Lower lobe of right lung (tissue), 2 donors: ENCODE measurements at places on chromosomes 11 and 22. TPM values are rescaled to one million over a fixed set of nuclear protein-coding genes. Genes with fewer than 3 reads are reported as not detected.
A peak's percentile ranks its signal among the peaks of the same experiment; 100 is the strongest.

Gene B4GALNT4
- 0.38 TPM for total RNA-seq

Gene PARVB
- total RNA-seq: 44.7 TPM

Gene SCYL1
- 61.2 TPM for total RNA-seq

Gene CARD16
- 97.3 TPM for total RNA-seq

- H3K36me3 ChIP-seq: peaks cover 4% of the 10 kb centered on the region
- no peak overlapping the region for H3K27ac ChIP-seq
- no peak overlapping the region for H3K4me3 ChIP-seq
- no peak for DNase-seq
Measured at GRCh38 chr11:77806415-77806814, 14.1 kb downstream of the RSF1 start.

- DNase-seq: no peak
- H3K27ac ChIP-seq: no peak overlapping the region
- no peaks in the 10 kb centered on the region for H3K36me3 ChIP-seq
- H3K4me1 ChIP-seq: no peaks in the 10 kb centered on the region
Measured at GRCh38 chr22:27404441-27404840, 397.1 kb downstream of the MN1 start.

GRCh38 chr11:77503006-77503405 is 29.1 kb upstream of the PAK1 start:
- H3K4me1 ChIP-seq: peaks cover 4% of the 10 kb centered on the region
- no peaks in the 10 kb centered on the region for H3K36me3 ChIP-seq
- H3K27ac ChIP-seq: no peak overlapping the region
- H3K27me3 ChIP-seq: no peaks in the 10 kb centered on the region
- DNase-seq: no peak

GRCh38 chr22:21632237-21632895 is at the start of gene CCDC116:
Gene CCDC116 (plus strand): TSS chr22:21632760. CDS start chr22:21633182, 422 bp downstream.
- H3K4me3 ChIP-seq: no peak within 1 kb of the TSS
- H3K4me1 ChIP-seq: peaks cover 18% of the 10 kb centered on the region
- no peaks in the 10 kb centered on the region for H3K27me3 ChIP-seq
- peak; percentile 70 for DNase-seq
- no peak within 1 kb of the TSS for H3K27ac ChIP-seq

DNA sequence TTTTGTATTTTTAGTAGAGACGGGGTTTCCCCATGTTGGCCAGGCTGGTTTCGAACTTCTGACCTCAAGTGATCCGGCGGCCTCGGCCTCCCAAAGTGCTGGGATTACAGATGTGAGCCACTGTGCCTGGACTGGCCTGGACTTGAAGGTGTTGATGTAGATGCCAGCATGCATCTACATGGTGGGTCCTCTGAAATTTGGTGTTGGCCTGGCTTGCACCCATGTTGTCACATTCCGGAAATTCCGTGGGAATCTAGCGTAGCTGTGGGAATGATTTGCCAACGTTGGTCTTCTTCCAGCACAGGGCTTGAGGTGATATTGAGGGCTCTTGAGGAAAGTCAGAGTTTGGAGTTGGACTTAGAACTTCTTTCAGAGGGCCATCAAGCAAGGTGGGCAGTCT is 6.5 kb downstream of the PACS1 start:
- no peak for DNase-seq
- H3K4me1 ChIP-seq: peaks cover 28% of the 10 kb centered on the region
- no peak overlapping the region for H3K27ac ChIP-seq
- H3K36me3 ChIP-seq: peaks cover 19% of the 10 kb centered on the region
- H3K27me3 ChIP-seq: no peaks in the 10 kb centered on the region

- H3K27ac ChIP-seq: no peak overlapping the region
- no peak for DNase-seq
- peaks cover 10% of the 10 kb centered on the region for H3K4me1 ChIP-seq
- no peak overlapping the region for H3K4me3 ChIP-seq
Measured at GRCh38 chr22:44682556-44683168, 19.3 kb upstream of the PRR5 start.

DNA sequence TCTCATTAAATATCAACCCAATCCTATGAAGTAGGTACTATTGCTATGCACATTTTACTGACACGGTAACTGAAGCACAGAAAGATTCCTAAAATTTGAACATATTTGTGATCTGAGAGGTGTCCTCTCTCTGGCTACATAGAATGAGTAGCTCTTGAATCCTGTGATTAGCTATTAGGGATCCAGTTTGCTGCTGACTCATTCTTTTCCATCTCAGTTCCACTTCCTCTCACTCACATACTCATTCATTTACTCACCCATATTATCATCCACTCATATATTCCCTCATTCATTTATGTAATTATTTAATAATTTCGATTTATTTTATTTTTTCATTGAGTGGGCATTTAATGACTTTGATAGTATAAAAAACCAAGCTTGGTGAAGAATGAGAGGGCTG is 42.7 kb downstream of the OR5B17 start:
- H3K36me3 ChIP-seq: no peaks in the 10 kb centered on the region
- H3K27ac ChIP-seq: no peak overlapping the region
- H3K4me3 ChIP-seq: no peak overlapping the region
- no peaks in the 10 kb centered on the region for H3K4me1 ChIP-seq

GRCh38 chr11:63896071-63896470 is 20.9 kb downstream of the RCOR2 start:
- peaks cover 64% of the 10 kb centered on the region for H3K36me3 ChIP-seq
- no peak overlapping the region for H3K27ac ChIP-seq
- DNase-seq: no peak
- H3K4me1 ChIP-seq: peaks cover 24% of the 10 kb centered on the region
- no peak overlapping the region for H3K4me3 ChIP-seq

DNA sequence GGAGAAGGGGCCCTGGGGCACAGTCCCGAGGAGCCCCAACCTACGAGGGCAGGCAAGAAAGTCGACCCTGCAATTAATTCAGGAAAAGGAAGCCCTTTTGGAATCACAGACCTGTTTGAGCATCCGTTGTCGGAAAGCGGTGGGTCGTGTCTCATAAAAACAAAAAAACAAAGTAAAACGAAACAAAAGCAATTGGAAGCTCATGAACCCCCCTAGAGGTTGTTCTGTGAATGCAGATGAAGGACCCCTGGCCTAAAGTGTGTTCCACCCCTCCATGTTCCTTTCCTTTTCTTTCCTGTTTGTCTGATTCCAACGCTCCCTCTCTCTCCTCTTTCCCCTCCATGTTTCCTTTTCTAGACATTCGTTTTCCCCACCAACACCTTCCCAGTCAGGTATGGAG is 203.7 kb downstream of the GRIK4 start:
- H3K27ac ChIP-seq: no peak overlapping the region
- no peaks in the 10 kb centered on the region for H3K36me3 ChIP-seq
- DNase-seq: no peak

DNA sequence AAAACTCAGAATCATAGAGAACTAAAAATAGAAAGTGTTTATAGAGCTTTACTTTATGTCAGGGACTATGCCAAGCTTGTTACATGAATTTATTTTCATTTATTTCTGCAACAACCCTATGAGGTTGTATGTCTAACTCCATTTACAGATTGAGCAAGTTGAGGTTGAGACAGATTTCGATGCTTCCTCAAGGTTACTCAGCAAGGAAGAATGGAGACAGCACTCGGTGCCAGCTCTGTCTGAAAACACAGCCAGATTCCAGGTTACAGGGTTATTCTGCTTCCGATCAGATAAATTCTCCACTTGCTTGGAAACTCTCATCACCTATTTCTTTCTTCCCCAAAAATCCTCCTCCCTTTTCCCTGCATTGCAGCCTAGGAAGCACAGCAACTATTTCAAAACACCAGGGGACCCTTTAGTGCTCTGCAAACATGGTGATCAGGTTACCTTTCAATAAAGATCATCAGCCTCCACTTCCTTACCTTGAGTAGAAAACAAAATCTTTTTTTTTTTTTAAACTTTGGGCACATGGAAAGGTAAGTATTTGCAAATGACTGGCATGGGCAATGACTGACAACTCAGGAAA is 7.0 kb downstream of the MMP3 start:
- no peaks in the 10 kb centered on the region for H3K36me3 ChIP-seq
- DNase-seq: no peak
- no peaks in the 10 kb centered on the region for H3K27me3 ChIP-seq
- H3K4me3 ChIP-seq: no peak overlapping the region
- no peak overlapping the region for H3K27ac ChIP-seq

- H3K36me3 ChIP-seq: no peaks in the 10 kb centered on the region
- H3K27me3 ChIP-seq: no peaks in the 10 kb centered on the region
- DNase-seq: no peak
- no peak overlapping the region for H3K4me3 ChIP-seq
- peaks cover 22% of the 10 kb centered on the region for H3K4me1 ChIP-seq
- H3K27ac ChIP-seq: no peak overlapping the region
Measured at GRCh38 chr11:128620309-128621100, 33.1 kb upstream of the ETS1 start.

DNA sequence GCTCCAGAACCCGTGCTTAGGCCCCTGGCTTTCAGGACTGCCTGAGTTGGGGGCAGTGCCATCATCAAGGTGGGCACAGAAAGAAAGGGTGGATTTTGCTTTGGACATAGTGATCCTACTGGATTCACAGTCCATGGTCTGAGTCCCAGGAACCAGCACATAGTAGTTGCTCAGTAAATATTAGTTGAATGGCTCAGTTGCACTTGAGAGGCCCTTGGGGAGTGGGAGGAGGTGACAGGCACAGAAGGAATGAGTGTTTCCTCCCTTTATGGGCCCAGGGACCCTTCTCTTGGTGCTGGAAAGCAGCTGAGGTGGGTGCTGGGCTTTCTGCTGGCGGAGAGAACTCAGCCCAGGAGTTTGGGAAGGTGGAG is 16.6 kb downstream of the ARHGEF17 start:
- peak overlapping the region; percentile 68 for H3K27ac ChIP-seq
- H3K4me3 ChIP-seq: no peak overlapping the region
- H3K4me1 ChIP-seq: peaks cover 72% of the 10 kb centered on the region
- no peaks in the 10 kb centered on the region for H3K27me3 ChIP-seq
- no peaks in the 10 kb centered on the region for H3K36me3 ChIP-seq

DNA sequence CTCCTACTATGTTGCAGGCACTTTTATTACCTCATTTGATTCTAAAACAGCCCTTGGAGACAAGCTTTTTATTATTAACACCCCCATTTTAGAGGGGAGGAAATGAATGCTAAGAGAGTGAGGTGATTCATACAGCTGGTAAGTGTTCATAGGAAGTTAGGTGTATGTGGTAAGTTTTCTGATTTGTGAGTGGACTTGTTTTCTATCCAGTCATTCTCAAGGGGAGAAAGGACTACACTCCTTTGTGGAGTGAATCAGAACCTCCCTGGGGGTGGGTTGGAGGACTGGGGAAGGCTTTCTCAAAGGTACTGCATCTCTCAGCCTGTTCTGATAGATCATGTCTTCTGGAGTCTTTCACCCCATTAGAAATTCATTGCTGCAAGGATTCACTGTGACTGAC is 23.5 kb downstream of the PKNOX2 start:
- no peak overlapping the region for H3K27ac ChIP-seq
- H3K27me3 ChIP-seq: no peaks in the 10 kb centered on the region
- no peak for DNase-seq

GRCh38 chr11:117218133-117218915 is 13.5 kb downstream of the PCSK7 start:
- DNase-seq: peak; percentile 14
- peak overlapping the region; percentile 55 for H3K27ac ChIP-seq
- no peak overlapping the region for H3K4me3 ChIP-seq
- H3K27me3 ChIP-seq: no peaks in the 10 kb centered on the region
- H3K4me1 ChIP-seq: peaks cover 45% of the 10 kb centered on the region

GRCh38 chr11:10774811-10775210 is 23.8 kb downstream of the CTR9 start:
- H3K27ac ChIP-seq: no peak overlapping the region
- H3K27me3 ChIP-seq: no peaks in the 10 kb centered on the region
- no peak for DNase-seq
- no peak overlapping the region for H3K4me3 ChIP-seq
- peaks cover 11% of the 10 kb centered on the region for H3K4me1 ChIP-seq

GRCh38 chr11:114317787-114318137 is 21.6 kb downstream of the NNMT start:
- DNase-seq: no peak
- H3K36me3 ChIP-seq: peaks cover 14% of the 10 kb centered on the region
- H3K4me1 ChIP-seq: peaks cover 67% of the 10 kb centered on the region
- H3K27ac ChIP-seq: peak overlapping the region; percentile 7
- no peaks in the 10 kb centered on the region for H3K27me3 ChIP-seq

DNA sequence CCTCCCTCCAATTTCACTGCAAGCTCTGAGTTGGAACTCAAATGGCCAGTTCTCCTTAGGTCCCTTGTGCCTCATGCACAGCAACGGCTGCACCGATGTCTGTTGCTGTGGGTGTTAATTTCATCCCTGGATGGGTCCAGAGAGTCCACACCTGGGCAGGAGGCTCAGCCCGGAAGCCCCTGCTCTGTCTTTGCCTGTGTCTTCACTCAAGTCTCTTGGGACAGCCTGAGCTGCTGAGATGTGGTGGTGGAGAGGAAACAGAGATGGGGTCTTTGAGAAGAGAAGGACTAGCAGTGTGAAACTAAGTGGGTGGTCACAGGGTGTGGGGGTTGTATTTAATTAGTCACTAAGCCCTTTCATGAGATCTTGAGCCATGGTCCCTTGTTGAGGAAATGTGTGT is 109.3 kb downstream of the NECTIN1 start:
- H3K36me3 ChIP-seq: no peaks in the 10 kb centered on the region
- no peak overlapping the region for H3K27ac ChIP-seq
- H3K4me1 ChIP-seq: peaks cover 21% of the 10 kb centered on the region
- no peak for DNase-seq
- peaks cover 15% of the 10 kb centered on the region for H3K27me3 ChIP-seq

GRCh38 chr11:20990447-20990846 is 321.1 kb downstream of the NELL1 start:
- H3K4me3 ChIP-seq: no peak overlapping the region
- H3K27ac ChIP-seq: no peak overlapping the region
- H3K4me1 ChIP-seq: no peaks in the 10 kb centered on the region
- H3K36me3 ChIP-seq: no peaks in the 10 kb centered on the region
- no peak for DNase-seq

- H3K4me1 ChIP-seq: peaks cover 28% of the 10 kb centered on the region
- DNase-seq: no peak
- peak overlapping the region; percentile 56 for H3K27ac ChIP-seq
- peak overlapping the region; percentile 69 for H3K4me3 ChIP-seq
Measured at GRCh38 chr11:120211522-120212258, 858 bp downstream of the OAF start.

DNA sequence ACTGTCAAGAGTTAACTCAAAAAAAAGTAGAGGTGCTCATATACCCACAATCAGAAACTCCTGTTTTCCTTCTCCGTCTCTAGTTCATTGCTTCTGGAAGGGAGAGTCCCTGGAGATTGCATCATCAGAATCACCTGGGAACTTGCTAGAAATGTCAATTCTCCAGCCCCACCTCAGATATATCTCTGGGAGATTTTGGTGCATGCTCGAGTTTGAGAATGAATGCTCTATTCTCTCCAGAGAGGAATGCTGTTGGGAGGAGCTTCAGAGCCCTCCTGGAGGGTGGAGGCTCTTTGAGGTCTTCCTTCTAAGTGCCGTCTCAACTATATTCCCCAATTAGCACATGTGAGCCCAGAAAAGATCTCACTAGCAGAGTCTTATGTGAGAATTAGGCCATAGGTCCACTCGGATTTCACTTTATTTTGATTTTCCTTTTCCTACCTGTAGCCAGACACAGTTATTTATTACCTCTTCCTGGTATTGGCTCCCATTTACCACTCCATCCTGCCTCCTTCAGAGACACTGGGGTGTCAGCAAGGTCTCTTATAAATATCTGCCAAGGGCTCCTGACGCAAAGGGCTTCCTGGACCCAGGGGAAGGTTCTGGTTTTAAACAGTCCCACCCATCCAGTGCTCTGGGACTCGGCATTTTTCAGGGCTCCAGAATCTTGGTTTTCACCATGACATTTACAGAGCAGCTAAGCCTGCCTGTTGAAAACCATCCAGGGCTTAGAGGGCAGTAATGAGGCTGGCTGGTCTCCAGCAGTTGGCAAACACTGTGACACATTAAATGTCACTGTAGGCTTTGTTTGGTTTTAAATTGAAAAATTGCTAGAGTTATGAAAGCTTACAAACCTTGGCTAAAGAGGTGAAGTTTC is 136.2 kb downstream of the CD44 start:
- no peaks in the 10 kb centered on the region for H3K36me3 ChIP-seq
- H3K27ac ChIP-seq: peak overlapping the region; percentile 37
- no peak overlapping the region for H3K4me3 ChIP-seq
- H3K27me3 ChIP-seq: no peaks in the 10 kb centered on the region
- peak; percentile 65 for DNase-seq
- H3K4me1 ChIP-seq: peaks cover 9% of the 10 kb centered on the region
